ENCODE measurements at places on chromosomes 1 and 21.
A peak's percentile ranks its signal among the peaks of the same experiment; 100 is the strongest.

DNA sequence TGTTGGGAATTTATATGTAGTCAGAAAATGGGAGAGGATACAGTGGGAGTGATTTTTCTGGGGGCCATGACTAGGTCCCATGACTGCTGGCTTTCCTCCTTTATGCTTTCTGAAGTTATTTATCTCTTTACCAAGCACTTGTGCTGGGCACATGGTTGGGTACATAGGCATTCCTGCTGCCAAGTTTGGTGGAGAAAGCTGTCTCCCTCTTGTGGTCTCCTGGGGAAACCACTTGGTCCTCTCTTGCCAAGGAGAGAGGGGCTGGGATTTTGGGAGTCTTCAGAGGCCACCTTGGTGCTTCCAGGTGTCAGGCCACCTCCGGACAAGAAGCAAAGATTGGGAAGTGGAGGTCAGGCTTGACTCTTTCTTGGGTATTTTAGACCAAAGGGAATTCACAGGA is 120.2 kb upstream of the KCNE2 start:
- DNase-seq: peak; percentile 46

GRCh38 chr1:156664767-156665411 is 12.3 kb downstream of the NES start:
- no peak for DNase-seq

- no peak for DNase-seq
Observed at GRCh38 chr1:169305948-169306347, 61.6 kb downstream of the NME7 start.

GRCh38 chr1:161119092-161119903 is 1.4 kb downstream of the NIT1 start:
- DNase-seq: peak; percentile 84

Data from hematopoietic multipotent progenitor cell treated with erythropoietin and hydrocortisone succinate and interleukin-3 and kit ligand, for 8 days (in vitro differentiated cells).